ENCODE measurements at places on chromosomes 4 and X.

- no peak for DNase-seq
Measured at GRCh38 chr4:152972821-152973628, 36.9 kb downstream of the FHDC1 start.

GRCh38 chr4:79626611-79627010, 218.6 kb upstream of the GK2 start:
- no peak for DNase-seq

DNA sequence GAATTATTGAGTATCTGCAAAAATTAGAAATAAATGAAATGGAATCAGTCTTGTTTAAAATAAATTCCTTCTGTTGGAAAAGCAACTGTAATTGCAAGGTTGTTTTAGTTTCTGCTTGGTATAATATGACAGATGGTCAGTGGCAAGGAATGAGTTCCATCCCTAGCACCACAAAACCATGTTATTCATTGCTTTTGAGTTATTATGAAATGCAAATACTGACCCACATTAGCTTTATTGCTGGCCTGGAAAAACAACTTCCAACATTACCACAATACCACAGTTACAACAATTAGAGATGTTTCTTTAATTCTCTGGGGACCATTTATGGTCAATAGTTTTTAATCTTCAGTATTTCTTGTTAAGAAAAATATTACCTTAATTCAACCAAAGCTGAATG, 194.4 kb downstream of the TMA16 start:
- DNase-seq, result no peak

- no peak for DNase-seq
Measured at GRCh38 chr4:114257501-114257900, 278.1 kb upstream of the ARSJ start.

GRCh38 chr4:5619913-5620625, 88.3 kb downstream of the EVC2 start:
- DNase-seq, result no peak

Data from T-cell (primary cell).